AG04450 (cell line): ENCODE measurements at places on chromosomes 11 and 22.

- DNase-seq = no peak
Observed at GRCh38 chr22:22745225-22746060, 101.0 kb downstream of the GGTLC2 start.

GRCh38 chr11:36719358-36720107 lies 121.5 kb upstream of the RAG2 start:
- no peak for DNase-seq

DNA sequence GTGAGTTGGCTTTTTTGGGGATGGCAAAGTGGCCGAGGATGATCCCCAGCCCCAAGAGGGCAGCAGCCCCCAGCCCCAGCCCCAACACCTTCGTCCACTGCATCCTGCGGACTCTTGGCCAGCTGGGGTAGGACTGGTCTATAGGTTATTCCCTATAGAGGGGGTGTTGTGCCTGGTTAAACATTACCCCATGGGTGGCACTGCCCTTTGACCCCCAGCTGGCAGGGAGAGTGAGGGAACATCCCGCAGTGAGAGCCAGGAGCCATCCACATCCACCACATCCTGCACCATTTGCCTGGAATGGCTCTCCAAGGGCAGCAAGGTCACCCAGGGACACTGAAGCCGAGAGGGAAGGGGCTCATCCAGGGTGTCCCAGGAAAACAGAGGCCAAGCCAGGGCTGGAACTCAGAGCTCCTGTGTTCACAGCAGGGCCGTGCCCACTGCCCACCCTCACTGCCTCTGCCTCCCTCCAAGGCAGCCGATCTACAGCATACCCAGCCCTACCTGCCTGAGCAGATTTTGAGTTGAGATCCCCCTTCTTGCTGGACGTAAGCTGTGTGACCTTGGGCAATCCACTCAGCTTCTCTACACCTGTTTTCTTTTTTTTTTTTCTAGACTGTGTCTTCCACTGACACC lies at the start of gene NAALADL1:
Gene NAALADL1 (minus strand): TSS at position 135 of the 636 bp plus-strand sequence. CDS start 32 bp downstream, at position 103.
- DNase-seq = no peak

DNA sequence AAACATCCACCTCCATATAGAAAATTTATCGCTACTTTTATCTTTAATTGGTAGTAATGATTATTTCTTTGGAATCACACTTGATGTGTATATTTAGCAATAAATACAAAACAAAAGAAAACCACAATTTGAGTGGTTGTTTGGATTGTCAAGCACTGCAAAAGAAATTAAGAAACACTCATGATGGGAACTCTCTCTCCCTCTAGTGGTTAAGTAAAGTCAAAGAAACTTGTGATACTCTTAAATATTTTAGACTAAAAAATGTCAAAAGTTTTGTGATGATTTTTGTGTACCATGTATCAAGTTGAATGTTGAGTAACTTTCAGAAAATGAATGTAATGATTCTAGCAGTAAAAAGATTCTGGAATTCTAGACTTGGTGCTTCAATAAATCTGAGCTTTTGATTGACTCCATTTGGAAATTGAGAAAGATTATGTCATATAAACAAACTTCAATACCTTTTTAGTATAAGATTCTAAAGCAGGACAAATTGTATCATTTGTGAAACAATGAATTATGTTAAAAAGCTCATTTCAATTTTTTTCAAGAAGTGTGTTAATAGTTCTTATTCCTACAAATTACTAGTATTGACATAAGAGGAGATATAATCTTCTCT lies 20.8 kb downstream of the MUC15 start:
- DNase-seq = no peak

DNA sequence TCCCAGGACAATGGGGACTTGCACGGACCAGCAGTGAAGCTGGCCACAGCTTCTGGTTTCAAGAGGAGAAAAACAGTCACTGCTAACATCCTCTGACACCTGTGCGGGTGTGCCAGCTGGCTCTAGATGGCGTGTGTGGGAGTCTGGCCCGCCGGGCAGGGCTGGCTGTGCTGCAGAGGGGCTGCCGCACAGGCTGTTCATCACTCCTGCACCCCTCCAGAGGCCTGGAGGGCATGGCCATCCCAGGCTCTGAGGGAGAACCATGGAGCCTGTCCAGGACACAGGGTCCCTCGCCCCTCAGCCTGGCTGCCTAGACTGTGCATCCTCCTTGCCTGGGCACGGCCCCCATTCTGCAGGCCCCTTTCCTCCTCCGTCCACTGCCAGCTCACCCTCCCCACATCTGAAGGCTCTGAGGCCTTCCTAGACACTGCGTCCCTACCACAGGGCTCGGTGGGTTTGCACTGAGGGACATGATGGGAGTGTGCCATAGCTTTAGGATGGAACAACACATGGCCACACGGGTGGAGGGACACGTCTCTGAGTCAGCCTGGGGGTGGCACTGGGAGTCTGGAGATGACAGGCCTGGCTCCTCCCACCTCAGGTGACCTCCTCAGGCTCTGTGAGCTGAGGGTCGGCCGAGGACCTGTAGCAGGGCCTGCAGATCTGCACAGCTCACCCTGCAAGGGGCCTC lies 42.1 kb upstream of the GNB1L start:
- DNase-seq = no peak

DNA sequence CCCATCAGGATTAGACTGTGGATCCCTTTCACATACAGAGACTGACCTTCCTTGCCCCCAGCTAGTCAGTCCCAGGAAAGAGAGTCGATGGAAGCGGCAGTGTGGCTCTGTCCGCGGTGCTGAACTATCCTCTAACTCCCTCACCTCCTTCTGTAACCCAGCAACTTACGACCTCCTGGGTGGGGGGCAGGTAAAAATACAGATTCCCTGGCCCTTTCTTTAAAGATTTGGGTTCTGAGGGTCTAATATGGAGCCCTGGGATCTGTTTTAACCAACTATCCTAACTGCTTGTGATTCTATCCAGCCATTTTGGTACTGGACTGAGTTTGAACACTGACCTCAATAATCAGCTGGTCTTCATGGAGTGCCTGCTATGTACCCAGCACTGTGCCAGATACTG lies 23.2 kb downstream of the MFNG start:
- DNase-seq = no peak

- DNase-seq = no peak
Observed at GRCh38 chr11:104619751-104620150, 278.5 kb downstream of the CASP12 start.

- no peak for DNase-seq
Observed at GRCh38 chr22:23525510-23525909, 54.6 kb downstream of the IGLL1 start.
